ENCODE measurements at places on chromosomes 2 and 18.

DNA sequence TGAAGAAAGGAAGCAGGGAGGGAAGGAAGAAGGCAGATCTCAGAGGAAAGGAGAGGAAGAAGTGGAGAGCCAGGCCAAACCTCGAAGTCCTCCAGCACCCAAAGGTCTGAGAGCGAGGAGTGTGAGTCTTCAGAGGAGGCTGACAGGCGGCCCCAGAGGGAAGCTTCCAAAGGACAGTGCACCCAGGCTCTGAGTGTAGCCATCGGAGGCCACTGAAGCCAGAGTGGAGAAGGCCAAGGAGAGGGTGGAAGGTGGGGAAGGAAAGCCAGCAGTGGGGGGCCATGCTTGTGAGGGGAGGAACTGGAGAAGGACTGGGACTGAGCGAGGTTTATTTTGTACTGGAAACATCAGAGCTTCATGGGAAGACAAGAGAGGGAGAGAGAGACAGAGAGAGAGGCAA is 6.0 kb downstream of the ATP6V1B1 start:
- no peak for DNase-seq

DNA sequence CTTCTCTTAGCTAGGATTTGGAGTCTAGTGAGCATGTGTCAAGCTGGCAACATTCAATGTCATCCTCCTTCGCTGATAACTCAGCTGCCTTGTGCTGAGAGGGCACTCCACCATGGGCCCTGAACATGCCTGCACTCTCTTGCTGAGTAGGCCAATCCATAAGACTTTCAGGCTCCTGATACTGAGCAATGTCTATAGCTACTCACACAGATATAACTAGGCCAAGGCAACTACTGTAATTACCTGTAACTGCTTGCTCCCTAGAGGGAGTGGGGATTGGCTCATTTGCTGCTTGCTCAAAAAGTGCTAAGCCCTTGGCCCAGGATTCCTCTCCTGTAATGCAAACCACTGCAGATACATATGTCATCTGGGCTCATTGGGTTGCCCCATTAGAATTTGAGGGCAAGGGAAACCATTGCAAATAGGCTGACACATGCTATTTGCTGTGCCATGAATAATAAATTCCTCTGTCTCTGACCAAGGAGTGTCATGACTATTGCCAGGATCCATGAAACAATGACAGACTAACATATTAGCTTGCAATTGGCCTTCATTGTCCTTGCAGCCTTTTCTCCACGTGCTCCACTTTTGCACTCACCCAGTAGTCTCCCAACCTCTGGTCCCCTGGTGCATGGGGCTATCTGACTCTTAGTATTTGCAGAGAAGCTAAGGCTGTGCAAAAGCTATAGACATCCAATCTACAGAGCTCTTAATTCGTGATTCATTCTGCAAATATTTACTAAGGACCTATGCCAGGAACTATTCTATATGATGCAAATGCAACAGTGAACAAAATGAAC is 36.9 kb upstream of the BMPR2 start:
- DNase-seq: peak; percentile 23

GRCh38 chr2:169007356-169007755 is 23.8 kb downstream of the ABCB11 start:
- no peak for DNase-seq

GRCh38 chr2:69070969-69071368 is 58.0 kb downstream of the ANTXR1 start:
- no peak for DNase-seq

DNA sequence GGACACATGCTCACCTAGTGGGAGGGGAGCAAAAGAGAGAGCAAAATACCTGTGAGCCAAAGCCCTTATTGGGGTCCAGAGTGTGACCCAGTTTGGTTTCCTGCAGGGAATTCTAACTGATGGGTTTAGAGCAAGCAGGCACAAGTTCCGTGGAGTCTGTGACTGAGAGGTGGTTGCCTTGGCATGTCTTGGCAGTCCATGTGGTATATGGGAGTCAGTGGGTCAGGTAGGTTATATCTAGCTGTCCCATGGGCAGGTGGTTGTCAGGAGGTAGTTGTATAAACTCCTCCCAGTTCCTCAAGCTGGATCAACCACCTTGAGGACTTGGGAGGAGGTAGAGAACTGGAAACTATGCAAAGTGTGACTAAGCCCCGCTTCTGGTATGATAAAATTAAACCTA is 452.8 kb upstream of the VWC2L start:
- no peak for DNase-seq

GRCh38 chr2:102187496-102188150 is 800 bp downstream of the IL1RL2 start:
- peak; percentile 80 for DNase-seq

- no peak for DNase-seq
These were observed 71.3 kb downstream of the UGGT1 start for GRCh38 chr2:128162266-128162665.

GRCh38 chr2:145740302-145740701 is 1220.4 kb upstream of the ZEB2 start:
- no peak for DNase-seq

- no peak for DNase-seq
These were observed 547.3 kb upstream of the VWC2L start for GRCh38 chr2:213863541-213863940.

- DNase-seq: no peak
These were observed 230.2 kb downstream of the ZBTB7C start for GRCh38 chr18:48179001-48179400.
